ENCODE measurements at places on chromosomes 11 and 22.
A peak's percentile ranks its signal among the peaks of the same experiment; 100 is the strongest.

DNA sequence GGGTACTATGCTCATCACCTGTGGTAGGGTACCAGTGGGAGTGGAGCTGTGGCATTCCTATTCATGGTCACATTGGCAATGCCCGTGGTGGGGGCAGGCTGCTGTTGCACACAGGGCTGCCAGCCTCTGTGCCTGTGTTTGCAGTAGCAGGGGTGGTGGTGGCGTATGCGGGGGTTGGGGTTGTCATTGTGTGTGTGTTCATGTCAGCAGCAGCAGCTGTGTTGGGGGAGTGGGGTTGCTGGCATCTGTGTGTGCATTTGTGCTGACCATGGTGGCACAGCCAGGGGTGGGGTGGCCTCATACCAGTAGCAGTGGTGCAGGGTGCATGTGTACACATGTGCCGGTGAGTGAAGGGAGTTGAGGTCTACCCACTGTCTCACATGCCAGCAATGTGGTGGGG is 34.4 kb downstream of the TMEM225 start:
- no peak for DNase-seq

DNA sequence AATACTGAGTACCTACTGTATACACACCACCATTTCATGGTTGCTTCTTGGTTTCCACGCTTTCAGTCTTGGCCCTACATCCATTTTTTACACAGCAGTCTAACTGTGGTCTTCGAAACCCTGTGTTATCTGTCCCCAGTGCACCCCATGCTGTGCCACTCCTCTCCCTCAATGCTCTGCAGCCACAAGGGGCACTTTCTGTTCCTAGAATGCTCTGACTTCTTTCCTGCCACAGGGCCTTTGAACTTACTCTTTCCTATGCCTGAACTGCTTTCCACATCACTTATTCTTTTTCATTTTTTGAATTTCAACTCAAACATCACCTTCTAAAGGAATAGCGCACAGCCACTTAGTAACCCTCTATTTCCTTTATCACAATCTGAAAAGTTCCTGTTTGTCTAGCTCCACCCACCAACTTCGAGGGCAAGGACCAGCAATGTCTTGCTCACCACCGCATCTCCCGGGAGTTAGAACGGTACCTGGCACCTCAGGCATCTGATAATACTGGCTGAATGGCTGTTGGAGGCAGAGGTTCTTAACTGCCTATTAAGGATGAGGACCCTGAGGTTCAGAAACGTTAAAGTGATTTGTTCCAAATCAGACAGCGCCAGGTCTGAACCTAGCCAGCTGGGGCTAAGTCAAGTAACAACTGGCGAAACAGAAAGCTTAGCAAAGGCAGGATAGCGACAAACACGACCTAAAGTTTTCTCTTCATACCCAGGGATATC is 568 bp downstream of the ALG8 start:
- DNase-seq, result no peak

DNA sequence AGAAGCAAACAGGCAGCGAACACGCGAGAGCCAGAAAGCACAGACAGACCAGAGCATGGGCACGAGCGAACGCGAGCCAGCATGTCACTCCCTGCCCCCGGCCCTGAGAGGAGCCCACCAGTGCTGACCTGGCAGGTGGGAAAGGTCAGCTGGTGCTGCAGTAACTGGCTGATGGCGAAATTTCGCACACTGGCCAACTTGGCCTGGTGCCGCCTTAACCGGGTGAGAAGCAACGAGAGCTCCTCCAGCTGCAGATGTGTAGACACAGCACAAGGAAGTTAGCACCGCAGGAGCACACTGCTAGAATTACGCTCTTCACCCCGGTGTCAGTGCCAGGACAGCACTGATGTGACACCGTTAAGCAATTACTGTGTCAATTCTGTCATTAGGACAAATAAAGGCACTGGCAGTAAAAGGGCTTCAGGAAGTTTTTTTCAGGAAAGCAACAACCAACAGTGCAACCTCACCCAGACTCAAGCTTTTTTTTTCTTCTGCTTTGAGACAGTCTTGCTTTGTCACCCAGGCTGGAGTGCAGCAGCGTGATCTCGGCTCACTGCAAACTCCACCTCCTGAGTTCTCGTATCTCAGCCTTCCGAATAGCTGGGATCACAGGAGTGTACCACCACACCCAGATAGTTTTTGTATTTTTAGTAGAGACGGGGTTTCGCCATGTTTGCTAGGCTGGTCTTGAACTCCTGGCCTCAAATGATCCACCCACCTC is 76.8 kb downstream of the C11orf58 start:
- peak; percentile 71 for DNase-seq

DNA sequence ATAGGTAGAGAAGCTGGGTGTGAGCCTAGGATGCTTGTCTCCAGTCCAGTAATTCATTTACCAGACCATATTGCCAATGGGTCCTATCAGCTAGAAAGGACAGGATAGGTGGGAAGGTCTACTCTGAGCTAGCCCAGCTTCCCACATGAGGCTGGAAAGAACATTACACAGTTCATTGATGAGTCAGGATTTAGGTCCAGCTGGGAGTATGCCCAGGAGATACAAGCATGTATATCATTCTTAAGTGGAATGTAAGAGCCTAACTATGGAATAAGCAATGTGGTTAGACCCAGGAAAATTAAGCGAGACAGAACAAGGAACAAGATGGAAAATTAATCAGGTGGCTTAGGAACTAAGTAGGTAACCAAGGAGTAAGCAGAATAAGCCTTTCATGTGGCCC is 59.0 kb upstream of the TBCEL start:
- DNase-seq, result no peak

DNA sequence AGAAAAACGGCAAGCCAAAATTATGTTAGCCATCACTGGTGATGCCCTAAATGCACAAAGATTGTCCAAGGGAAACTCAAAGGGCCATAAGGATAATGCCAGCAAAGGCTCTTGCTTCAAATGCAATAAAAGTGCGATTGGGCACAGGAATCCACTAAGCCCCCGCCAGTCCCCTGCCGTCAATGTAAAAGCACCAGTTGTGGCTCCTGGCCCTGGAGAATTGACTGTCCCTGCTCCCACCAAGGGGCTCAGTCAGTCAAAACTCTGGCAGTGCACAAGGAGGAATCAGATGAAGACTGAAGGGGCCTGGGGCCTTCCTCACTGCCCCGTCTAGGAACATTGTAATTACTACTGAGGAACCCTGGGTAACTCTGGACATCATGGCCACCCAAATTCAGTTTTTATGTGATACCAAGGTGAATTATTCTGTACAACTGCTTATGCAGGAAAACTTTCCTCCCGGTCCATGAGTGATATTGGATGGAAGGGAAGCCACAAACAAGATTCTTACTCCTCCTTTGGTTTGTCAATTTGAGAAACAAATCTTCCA is 85.6 kb downstream of the PIWIL4 start:
- DNase-seq, result no peak

DNA sequence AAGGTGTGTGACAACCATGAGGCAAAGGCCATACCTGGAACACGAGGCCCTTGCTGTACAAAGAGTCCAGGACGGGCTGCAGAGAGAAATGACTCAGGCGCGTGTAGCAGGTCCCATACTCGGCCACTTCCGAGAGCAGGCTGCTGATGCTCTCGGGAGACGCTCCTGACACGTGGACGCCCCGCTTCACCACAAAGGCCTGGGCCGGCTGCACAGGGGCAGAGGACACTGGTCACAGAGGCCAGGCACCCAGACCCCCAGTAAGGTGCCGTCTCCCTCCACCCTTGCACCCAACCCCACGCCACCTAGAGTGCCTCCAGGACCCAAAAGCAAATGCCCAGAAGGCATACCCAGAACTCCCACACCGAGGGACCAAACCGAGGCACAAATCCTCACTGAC is 15.5 kb downstream of the TUBGCP6 start:
- DNase-seq, result no peak

DNA sequence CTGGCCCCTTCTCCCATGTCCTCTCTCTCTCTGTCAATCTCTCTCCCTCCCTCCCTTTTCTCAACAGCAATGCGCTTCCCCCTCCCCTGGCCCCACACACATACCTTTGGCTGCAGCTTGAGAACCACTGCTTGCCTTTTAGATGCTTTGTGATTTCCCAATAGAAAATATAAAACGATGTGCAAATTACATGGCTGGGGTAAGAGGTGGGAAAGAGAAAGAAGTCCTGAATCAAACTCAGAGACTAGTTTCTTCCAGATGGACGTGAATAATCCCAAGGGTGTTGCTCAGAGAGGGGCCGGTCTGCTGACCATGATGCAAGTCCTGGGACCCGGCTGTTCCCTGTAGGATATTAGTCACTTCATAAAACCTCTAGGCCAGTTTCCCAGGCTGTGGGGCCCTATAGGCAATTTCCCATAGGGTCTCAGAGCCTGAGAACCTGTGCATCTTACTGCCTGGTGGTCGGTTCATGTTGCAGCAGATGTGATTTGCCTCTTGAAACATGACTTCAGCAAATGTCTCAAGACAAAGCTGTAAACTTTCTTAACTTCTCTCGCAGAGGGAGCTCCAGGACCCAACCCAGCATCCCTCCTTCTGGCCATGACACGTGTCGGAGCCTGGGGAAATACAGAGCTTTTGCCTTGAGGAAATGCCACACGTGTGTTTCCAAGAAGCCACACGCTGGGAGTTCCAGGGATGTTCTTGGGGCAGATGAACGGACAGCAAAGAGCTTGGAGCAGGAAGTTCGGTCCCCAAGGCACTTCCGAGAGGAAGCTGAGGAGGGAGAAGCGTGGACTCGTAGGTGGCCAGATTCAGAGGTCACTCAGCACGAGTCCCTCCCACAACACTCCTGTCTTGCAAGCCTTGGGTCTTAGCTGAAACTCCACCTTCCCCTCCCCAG is 34.5 kb upstream of the ETS1 start:
- DNase-seq, result peak; percentile 39

DNA sequence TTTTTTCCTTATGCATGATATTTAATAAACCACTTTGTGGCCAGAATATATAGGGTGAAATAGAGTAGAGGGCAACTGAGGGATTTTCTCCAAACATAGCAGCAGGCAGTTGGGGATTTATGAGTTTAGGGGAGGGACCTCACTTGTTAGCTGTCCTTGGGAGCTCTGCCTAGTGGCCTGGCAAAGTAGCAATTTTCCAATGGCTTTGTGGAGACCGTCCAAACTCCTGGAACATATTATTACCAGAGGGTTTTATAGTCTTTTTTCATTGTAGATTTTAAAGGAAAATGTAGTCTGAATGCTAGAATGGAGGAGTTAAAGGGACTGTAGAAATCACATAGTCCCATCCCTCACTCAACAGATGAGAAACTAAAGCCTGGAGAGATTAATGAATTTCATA is 32.3 kb downstream of the AMOTL1 start:
- DNase-seq, result no peak

DNA sequence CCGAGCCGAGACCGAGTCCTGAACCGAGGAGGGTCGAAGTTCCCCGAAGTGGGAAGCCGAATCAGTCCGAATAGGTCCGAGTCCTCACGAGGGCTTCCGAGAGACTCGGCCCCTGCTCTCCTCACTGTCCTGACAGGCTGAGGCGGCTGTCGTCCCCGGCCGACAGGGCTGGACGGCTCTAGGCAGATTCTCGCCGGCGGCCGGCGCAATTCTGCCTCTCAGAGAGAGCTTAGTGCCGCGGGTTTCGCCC is 191 bp upstream of the DEAF1 start:
- DNase-seq, result no peak

- no peak for DNase-seq
These were observed 12.6 kb downstream of the IRF7 start for GRCh38 chr11:603154-603553.

DNA sequence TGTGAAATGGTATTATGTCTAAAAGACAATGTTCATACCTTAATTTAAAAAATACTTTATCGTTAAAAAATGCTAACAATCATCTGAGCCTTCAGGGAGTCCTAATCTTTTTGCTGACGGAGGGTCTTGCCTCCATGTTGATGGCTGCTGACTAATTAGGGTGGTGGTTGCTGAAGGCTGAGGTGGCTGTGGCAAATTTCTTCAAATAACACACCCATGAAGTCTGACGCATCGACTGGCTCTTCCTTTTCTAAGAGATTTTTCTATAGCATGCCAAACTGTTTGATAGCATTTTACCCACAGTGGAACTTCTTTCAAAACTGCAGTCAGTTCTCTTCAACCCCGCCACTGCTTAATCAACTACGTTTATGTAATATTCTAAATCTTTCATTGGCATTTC is 33.6 kb downstream of the TCF20 start:
- DNase-seq, result no peak

GRCh38 chr11:131893103-131893890 is 522.9 kb downstream of the NTM start:
- DNase-seq, result no peak

- no peak for DNase-seq
These were observed 141.6 kb downstream of the ELP4 start for GRCh38 chr11:31651208-31651607.

DNA sequence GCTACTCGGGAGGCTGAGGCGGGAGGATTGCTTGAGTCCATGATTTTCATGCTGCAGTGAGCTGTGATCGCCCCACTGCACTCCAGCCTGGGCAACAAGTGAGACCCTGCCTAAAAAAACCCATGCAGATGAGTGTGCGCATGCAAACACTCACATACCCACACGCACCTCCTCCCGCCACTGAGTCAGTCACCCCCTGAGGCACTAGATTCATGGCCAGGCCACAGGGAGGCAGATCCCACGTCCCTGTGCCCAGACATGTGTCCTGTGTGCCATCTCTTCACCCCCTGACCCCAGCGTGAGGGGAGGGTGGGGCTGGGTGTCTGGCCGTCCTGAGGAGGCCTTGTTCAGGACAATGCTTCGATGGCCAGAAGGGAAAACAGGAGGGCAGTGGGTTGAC is 15.5 kb downstream of the RELT start:
- no peak for DNase-seq

GRCh38 chr11:12293486-12293885 is 83.9 kb upstream of the PARVA start:
- no peak for DNase-seq

GRCh38 chr11:114562166-114562916 is 2.7 kb upstream of the NXPE1 start:
- no peak for DNase-seq

DNA sequence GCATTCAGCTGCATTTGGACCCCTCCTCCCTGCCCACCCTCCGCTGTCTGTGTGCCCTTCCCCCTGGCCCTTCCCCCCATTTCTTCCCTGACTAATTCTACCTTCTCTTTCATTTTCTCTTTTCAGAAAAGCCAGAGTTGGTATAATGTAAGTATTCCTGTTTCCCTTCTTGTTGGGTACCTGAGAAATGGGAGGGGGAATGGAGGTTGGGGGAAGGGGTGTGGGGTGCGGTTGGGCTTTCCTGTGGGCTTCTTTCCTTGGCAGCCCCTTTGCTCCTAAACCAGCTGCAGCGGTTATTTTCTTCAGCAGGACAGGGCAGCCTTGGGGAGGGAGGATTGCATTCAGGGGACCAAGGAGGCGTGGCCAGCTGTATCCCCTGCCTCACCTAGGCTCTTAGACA is 70.2 kb downstream of the SCN3B start:
- DNase-seq, result no peak

- DNase-seq, result peak; percentile 76
These were observed 31.6 kb downstream of the EIF3F start for GRCh38 chr11:8018484-8019313.

DNA sequence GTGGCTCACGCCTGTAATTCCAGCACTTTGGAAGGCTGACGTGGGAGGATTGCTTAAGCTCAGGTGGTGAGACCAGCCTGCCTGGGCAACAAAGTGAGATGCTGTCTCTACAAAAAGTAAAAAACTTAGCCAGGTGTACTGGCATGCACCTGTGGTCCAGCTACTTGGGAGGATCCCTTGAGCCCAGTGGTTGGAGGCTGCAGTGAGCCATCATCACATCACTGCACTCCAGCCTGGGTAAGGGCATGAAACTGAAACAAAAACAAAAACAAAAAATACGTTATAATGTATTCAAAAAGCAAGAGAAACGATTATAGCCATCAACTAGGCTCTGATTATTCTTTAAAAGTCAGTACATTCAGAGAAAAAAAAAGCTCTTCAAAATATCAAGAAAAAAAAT is 62.5 kb downstream of the TCF20 start:
- no peak for DNase-seq
